ENCODE measurements at places on chromosomes 3 and 15. TPM values are rescaled to one million over a fixed set of nuclear protein-coding genes. Genes with fewer than 3 reads are reported as not detected.

DNA sequence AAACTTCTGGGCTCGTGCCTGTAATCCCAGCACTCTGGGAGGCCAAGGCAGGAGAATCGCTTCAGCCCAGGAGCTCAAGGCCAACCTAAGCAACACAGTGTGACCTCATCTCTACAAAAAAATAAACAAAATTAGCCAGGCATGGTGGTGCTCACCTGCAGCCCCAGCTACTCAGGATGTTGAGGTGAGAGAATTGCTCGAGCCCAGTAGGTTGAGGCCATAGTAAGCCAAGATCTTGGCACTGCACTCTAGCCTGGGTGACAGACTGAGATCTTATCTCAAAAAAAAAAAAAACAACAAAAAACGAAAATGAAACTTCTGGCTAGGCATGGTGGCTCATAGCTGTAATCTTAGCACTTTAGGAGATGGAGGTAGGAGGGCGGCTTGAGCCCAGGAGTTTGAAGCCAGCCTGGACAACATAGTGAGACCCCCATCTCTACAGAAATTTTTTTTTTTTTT is 53.7 kb downstream of the PIK3CB start:
- no peak for DNase-seq

GRCh38 chr15:62752657-62753517 is 289.7 kb upstream of the TPM1 start:
- DNase-seq: no peak

The MORF4L1 gene
- polyA plus RNA-seq: 250 TPM

DNA sequence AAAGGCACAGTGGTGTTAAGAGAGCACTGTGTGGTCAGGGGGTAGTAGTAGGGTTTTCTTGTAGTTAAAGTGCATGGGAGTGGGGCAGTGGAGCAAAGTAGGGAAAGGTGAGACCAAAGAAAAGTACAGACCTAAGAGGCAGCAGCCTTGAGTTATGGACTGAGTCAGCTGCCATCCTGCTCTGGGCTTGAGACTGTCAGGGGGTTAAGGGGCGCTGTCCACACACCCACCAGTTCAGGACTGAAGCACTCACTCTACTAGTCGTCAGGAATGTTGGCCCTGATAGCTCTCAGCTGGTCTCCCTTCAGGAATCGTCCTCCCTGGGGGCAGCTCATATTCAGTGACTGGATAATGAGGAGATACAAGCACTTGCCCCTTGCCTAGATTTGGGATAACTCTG is 7.9 kb downstream of the CCR4 start:
- no peak for DNase-seq

GRCh38 chr3:170350515-170351413 is 6.8 kb upstream of the SKIL start:
- DNase-seq: peak; percentile 58

- no peak for DNase-seq
These were observed 949.0 kb upstream of the SEMA6D start for GRCh38 chr15:46768287-46768686.

The NPAP1 gene
- polyA plus RNA-seq: not detected

- DNase-seq: no peak
These were observed 35.7 kb downstream of the RBPMS2 start for GRCh38 chr15:64739577-64740143.

The GPR149 gene
- not detected for polyA plus RNA-seq

GRCh38 chr3:122727294-122727693 is 46.7 kb downstream of the PARP14 start:
- no peak for DNase-seq

DNA sequence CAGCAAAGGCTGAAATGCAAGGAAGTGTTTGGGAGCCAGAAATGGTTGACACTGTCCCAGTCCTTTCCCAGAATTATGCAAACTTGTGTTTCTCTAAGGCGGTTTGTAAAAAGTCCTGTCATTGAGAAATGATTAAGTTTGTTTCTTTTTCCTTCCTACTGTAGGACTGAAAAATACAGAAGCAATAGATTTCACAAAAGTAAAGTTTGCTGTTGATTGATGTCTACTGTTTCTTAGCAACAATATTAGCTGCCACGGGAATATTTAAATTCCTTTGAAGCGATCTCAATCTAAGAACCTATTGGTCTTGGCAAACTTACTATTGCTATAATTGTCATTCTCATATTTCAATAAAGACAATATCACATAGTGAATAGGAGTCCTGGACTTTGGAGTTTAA is 100.7 kb upstream of the IL12A start:
- DNase-seq: no peak

The LCTL gene
- not detected for polyA plus RNA-seq

The DUOXA2 gene
- polyA plus RNA-seq: not detected

The ITIH1 gene
- not detected for polyA plus RNA-seq

GRCh38 chr15:34709866-34710265 is 44.9 kb downstream of the GJD2 start:
- DNase-seq: no peak

DNA sequence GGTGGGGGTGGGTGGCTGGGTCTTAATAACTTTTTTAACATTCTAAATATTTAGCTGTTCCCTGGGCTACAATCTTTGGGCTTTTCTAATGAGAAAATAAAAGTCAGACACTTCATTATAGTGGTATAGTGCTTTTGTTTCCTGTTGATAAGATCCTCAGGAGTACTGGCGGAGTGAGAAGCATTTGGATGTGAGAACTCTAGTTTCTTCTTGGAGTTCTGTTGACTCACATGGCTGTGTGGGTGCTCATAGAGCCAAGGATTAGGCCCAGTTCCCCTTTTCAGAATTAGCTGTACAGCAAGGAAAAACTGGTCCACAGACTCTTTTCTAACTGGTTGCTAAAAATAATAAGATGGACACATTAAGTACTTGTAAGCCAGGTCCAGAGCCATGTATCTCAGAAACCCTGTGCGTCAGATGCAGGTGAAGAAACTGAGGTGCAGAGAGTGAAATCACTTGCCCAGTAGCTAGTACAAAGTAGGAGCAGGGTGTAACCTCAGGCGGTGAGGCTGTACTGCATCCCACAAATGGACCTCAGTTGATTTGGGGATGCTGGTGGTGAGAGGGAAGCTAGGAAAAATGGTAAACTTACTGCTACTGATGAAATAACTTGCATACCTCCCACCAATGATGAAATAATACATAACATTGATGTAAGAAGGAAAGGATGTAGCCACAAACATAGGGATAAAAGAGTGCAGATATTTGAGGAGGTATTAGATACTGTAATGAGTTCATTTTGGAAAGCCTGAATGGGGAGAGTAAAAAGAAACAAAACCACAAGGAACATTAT is 2.3 kb downstream of the ITPR1 start:
- no peak for DNase-seq

DNA sequence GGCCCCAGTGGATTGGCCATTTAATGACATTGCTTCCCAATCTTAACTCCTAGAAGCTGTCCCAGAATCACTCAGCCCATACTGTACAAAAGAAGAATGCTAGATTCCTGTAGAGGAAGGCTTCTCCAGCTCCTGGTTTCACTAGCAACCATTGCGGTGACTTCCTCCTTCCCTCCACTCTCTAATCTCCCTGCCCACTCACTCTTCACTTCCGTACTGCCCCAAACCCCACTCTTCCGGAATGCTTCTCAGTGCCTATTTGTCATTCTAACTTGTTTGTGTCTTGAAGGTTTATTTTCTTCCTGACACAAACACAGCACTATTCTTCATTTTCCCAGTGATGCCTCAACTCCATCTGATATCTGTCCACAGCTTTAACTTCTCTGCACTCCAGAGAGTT is 97.1 kb upstream of the SPATA16 start:
- no peak for DNase-seq

GRCh38 chr3:120528163-120528562 is 68.0 kb upstream of the NDUFB4 start:
- DNase-seq: no peak

DNA sequence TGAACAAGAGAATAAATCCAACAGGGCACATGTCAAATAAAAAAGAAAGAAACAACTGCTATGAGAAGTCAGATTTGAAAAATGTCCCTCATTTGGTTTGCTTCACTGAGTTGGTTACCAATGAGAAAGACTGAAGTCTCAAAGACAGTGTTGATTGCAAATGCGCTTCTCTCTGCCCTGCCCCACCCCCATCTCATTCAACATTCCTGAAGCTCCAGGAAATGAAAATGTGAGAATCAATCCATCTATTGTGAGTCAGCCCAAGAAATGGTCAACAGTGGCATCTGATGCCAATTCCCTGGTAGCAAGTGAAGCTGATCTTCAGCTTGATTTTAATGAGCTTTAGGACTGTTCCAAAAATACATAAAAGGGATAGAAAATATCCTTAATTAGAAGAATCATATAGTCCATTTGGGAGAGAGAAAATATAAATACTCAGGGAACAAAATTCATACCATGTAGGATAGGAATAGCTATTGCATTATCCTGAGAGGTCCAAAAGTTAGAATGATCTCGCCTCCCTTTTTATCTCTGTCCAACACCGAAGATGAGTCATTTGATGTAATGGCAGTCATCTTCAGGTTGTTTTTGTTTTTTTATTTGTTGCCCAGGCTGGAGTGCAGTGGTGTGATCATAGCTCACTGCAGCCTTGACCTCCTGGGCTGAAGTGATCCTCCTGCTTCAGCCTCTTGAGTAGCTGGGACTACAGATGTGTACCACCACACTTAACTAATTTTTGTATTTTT is 200.3 kb upstream of the UMPS start:
- DNase-seq: no peak

The CSPG5 gene
- not detected for polyA plus RNA-seq

The MEX3B gene
- polyA plus RNA-seq: not detected

- DNase-seq: no peak
These were observed 3.4 kb downstream of the AMOTL2 start for GRCh38 chr3:134370611-134371531.

The PARP15 gene
- polyA plus RNA-seq: 10.9 TPM

- no peak for DNase-seq
These were observed 5.0 kb upstream of the FEZF2 start for GRCh38 chr3:62378311-62378789.

DNA sequence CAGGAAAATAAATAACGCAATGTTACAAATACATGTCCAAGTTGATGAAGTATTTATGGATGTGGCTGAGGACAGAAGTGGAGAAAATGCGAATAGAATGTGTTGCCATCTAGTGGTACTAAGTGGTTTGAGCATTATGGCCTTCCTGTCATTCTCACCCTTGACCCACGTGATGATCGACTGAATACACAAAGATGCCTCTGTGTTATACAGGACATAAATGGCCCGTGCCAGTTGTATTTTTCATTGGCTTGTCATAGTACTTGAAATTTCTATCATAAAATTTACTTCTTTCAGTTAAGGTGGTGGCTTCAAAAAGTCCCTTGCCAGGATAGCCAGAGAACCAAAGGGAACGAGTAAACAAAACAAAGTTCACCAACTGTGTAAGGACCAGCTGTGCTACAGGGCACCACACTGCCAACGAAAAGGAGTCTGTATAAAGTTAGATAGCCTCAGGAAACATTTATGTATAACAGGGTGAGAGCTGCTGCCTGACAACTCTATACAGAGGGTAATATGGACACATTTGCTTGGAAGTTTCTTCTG is 103.7 kb downstream of the MYH15 start:
- no peak for DNase-seq

GRCh38 chr15:77311618-77312398 is 108.1 kb downstream of the PEAK1 start:
- DNase-seq: no peak

DNA sequence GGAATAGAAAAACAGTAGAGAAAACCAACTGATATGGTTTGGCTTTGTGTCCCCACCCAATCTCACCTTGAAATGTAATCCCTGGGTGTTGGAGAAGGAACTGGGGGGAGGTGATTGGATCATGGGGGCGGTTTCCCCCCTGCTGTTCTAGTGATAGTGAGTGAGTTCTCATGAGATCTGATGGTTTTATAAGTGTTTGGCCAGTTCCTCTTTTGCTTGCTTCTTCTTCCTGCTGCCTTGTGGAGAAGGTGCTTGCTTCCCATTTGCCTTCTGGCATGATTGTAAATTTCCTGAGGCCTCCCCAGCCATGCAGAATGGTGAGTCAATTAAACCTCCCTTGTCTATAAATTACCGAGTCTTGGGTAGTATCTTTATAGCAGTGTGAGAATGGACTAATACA is 48.4 kb downstream of the EOMES start:
- no peak for DNase-seq

The ENTPD3 gene
- polyA plus RNA-seq: not detected

The MYRIP gene
- not detected for polyA plus RNA-seq

- DNase-seq: no peak
These were observed 52.6 kb downstream of the NMD3 start for GRCh38 chr3:161273589-161274218.

The ADAMTS17 gene
- polyA plus RNA-seq: not detected

DNA sequence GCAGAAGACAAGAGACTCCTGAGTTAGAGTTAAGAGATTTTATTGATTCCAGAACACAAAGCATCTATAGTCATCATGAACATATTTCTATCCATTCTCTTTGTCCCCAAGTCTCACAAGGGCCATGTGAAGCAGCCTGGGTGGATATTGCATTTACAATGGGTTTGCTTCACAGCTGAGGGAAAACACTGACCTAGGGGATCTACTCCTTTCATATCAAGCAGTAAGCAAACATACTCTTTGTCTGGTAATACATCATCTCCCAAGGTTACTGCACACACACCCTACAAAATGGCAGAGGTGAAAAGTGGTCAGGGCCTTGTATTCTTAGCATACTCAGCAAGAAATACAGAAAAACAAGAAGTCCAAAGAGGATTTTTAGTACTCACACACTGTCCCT is 267.7 kb upstream of the BCHE start:
- DNase-seq: no peak

GRCh38 chr3:24018784-24019570 is 73.9 kb downstream of the NR1D2 start:
- no peak for DNase-seq

- DNase-seq: no peak
These were observed 131.6 kb downstream of the NLGN1 start for GRCh38 chr3:173529062-173529711.

DNA sequence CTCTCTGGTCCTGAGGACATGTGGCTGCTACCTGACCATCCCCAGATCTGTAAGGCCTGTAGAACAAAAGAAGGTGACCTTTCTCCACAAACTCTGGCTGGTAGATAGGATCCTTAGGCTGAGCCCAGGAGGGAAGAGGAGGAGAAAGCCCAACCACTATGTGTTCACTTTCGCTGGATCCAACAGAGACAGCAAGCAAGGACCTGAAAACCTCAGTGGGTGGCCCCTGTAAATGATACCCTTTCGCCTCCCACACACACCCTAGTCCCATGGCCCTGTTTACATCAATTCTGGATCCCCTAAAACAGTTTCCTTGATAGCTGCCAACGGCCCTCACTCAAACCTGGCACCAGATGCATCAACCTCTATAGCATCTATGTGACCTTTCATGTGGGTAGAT is 22.4 kb downstream of the CCDC12 start:
- DNase-seq: no peak

DNA sequence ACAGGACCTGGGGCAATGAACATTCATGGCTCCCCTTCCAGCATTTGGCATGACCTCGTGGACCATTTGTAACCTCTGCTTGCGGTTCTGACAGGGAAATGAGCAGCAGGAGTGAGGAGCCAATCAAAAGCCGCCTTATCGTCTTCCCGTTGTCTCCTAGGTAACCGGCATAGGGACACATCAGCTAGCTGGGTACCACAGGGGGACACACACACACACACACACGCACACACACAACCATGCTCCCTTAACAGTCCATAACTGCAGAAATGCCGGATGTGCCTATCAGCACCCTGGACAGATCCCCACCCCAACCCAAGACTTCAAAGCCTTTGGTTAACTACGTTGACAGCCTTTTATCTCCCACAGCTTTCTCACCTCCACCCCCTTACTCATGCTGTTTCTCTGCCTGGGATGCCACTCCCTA is 53.4 kb upstream of the CCDC174 start:
- DNase-seq: no peak
